ENCODE measurements at places on chromosomes 6 and 20. TPM values are rescaled to one million over a fixed set of nuclear protein-coding genes. Genes with fewer than 3 reads are reported as not detected.
A peak's percentile ranks its signal among the peaks of the same experiment; 100 is the strongest.

IL17F gene
- not detected for total RNA-seq

LPA gene
- not detected for total RNA-seq

PRICKLE4 gene
- 0.34 TPM for total RNA-seq

DNA sequence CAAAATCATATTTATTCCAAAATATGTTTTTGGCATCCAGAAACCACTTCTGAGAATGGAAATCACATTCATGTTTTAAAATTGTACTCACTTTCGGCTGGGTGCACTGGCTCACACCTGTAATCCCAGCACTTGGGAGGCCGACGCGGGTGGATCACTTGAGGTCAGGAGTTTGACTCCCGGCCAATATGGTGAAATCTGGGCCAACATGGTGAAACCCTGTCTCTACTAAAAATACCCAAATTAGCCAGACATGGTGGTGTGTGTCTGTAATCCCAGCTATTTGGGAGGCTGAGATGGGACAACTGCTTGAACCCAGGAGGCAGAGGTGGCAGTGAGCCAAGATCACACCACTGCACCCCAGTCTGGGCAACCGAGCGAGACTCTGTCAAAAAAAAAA is 580.7 kb downstream of the MAFB start:
- peaks cover 3% of the 10 kb centered on the region for H3K4me1 ChIP-seq
- H3K27ac ChIP-seq = no peak overlapping the region
- H3K4me3 ChIP-seq = no peak overlapping the region
- no peak for DNase-seq
- no peaks in the 10 kb centered on the region for H3K36me3 ChIP-seq

DNA sequence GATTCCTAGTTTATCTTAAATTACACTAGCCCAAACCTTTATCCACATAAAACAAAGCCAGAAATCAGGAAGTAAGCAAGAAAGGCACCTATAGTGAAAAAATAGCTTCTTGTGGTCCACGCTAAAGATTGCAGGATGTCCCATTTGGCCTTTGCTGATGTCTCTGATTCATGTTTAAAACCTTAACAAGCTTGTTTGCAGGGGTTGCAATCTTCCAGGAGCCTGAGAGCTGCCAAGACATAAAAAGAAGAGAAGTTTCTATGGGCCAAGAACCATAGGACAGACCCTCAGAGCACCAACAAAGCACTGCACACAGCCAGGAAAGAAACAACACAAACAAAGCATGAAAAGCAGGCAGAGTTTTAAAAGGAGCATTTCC is 49.4 kb downstream of the ADAT2 start:
- peak overlapping the region; percentile 40 for H3K27ac ChIP-seq
- no peaks in the 10 kb centered on the region for H3K27me3 ChIP-seq
- H3K4me1 ChIP-seq = peaks cover 41% of the 10 kb centered on the region
- H3K4me3 ChIP-seq = no peak overlapping the region
- no peak for DNase-seq

DNA sequence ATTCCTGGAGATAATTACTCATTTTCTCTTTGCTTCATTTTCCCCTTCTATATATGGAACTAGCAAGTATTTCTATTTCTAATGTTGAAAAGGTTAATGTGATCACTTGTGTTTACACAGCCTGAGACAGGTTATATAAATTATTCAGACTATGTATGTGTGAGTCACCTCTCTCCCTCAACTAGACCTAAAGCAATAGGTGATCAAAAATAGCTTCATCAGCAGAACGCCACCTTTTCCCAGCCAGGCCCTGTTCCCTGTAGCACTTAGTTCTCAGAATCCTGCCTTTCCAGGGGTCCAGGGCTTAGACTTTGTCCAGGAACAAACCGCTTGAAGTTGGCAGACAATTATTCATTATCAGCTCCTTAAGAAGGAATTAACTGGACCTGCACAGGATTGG is 125.3 kb upstream of the EXOC2 start:
- H3K36me3 ChIP-seq = no peaks in the 10 kb centered on the region
- no peak for DNase-seq
- H3K4me3 ChIP-seq = no peak overlapping the region
- H3K4me1 ChIP-seq = peaks cover 5% of the 10 kb centered on the region
- H3K27me3 ChIP-seq = no peaks in the 10 kb centered on the region
- H3K27ac ChIP-seq = no peak overlapping the region

DNA sequence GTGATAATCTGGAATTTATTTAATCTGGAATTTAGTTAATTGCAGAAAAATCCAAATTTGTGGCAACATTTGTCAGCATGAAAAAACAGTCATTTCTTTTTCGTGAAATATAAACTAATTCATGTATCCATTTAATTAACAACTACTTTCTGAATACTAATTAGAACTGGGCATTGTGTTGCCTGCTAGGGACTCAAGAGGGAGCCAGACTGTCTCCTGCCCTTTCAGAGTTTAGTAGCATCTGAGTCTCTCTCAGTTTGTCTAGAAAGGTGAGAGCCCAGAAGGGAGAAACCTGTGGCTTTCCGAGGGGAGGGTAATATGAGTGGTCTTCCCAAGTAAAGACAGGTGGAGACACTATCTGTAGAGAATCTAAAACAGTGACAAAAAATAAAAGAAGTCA is 210.9 kb upstream of the HDDC2 start:
- no peak overlapping the region for H3K27ac ChIP-seq
- no peak for DNase-seq
- no peaks in the 10 kb centered on the region for H3K4me1 ChIP-seq
- no peaks in the 10 kb centered on the region for H3K36me3 ChIP-seq
- no peak overlapping the region for H3K4me3 ChIP-seq

GRCh38 chr6:149648148-149649145 is at the start of gene KATNA1:
TSS of gene KATNA1 (minus strand) at chr6:149648714. CDS start at chr6:149638547, 10,167 bp downstream.
- H3K36me3 ChIP-seq = no peaks in the 10 kb centered on the region
- H3K27me3 ChIP-seq = no peaks in the 10 kb centered on the region
- peaks cover 28% of the 10 kb centered on the region for H3K4me1 ChIP-seq
- peak within 1 kb of the TSS; percentile 86 for H3K4me3 ChIP-seq

All from suprapubic skin (tissue), 4 donors.